ENCODE measurements at places on chromosomes 1 and 21.

GRCh38 chr1:244362476-244362875 lies 89.2 kb downstream of the ADSS2 start:
- no peak for DNase-seq

GRCh38 chr1:34763142-34763781 lies 3.7 kb downstream of the GJB4 start:
- peak; percentile 12 for DNase-seq

DNA sequence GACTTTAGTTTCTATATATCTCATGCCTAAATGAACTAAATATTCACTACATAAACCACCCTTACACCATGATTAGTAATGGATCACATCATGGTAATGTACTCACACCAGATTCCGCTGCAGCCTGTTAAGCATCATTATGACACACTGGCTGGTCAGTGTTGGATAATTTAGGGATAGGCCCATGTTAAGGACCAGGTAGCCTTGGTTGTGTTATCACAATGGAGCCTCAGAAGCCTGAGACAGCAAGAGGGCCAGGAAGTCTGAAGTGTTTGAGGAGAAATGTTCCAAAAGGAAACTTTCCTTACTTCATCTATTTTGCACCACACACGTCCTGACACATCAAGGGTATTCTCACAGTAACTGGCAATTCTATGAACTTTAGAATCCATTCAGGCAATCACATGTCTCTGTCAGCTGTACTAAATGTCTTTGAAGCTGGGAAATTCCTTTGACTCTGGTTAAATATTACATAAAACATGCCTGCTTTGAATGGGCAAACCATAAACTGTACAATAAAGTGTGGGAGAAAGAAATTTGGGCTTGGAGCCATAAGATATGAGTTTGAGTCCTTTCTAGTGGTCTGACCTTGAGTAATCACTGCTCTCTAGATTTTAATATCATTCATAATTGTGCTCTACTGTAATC lies 105.3 kb upstream of the DPT start:
- no peak for DNase-seq

- DNase-seq, result no peak
These were observed 149.4 kb upstream of the TIAM1 start for GRCh38 chr21:31493350-31493880.

- no peak for DNase-seq
These were observed 53.0 kb downstream of the KANK4 start for GRCh38 chr1:62265956-62266935.

DNA sequence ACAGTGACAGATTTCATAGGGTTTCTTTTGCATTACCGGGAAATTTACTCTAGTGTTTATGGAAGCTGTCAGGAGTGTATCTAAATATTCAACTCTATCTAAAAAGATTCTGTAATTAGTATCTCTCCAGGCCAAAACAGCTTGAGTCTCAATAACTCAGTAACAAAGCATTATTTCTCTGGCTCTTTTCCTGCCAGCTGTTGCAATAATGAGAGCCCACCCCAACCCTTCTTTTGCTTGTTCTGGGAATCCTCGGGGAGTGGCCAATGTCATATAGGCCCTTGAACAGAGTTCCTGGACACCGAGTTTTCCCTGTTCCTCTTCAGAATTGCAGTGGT lies 120.1 kb upstream of the SGIP1 start:
- DNase-seq, result no peak

DNA sequence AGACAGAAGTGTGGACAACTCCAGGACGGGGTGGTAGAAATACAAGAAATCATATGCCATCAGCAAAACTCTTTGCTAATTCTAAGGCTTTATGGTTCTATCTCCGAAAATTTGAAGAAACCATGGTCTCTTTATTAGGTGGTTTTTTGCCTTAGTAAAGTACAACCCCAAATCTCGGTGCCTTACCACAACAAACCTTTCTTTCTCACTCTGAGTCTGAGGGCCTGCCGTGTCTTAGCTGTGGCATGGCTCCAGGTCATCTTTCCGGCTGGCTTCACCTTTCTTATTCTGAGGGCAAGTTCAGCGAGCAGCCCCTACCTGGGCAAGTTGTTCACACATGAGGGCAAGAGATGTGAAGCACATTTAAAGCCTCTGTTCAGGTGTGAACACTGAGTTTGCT lies 280.6 kb downstream of the TTLL7 start:
- DNase-seq, result no peak

DNA sequence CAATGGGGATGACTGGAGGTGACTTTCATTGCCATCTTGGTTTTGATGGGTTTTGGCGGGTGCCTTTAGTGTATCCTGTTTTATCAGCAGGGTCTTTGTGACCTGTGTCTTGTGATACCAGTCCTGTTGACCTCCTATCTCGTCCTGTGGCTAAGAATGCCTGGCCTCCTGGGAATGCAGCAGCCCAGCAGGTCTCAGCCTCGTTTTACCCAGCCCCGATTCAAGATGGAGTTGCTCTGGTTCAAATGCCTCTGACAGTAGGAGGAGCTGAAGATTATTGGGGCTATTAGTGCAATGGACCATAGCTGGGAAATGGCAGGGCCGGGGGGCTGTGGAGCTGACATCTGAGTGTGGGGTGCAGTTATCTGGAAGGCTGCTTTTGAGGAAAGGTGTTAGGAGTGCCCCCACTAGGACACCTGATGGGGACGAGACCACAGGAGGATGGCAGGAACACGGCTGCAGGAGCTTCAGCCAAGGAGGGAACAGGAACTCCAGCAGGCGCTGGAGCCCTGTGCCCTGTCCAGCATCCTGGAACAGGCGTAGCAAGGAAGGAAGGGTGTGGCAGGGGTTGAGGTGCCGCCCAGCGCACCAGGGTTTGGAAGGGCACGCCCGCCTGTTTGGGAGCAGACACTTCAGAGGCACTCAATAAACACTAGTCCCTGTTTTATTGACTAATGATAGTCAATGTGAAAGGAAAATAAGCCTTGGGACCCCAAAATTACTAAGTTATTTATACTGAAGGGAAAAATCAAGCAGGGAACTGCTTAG lies 15.3 kb upstream of the AGPAT3 start:
- DNase-seq, result no peak

DNA sequence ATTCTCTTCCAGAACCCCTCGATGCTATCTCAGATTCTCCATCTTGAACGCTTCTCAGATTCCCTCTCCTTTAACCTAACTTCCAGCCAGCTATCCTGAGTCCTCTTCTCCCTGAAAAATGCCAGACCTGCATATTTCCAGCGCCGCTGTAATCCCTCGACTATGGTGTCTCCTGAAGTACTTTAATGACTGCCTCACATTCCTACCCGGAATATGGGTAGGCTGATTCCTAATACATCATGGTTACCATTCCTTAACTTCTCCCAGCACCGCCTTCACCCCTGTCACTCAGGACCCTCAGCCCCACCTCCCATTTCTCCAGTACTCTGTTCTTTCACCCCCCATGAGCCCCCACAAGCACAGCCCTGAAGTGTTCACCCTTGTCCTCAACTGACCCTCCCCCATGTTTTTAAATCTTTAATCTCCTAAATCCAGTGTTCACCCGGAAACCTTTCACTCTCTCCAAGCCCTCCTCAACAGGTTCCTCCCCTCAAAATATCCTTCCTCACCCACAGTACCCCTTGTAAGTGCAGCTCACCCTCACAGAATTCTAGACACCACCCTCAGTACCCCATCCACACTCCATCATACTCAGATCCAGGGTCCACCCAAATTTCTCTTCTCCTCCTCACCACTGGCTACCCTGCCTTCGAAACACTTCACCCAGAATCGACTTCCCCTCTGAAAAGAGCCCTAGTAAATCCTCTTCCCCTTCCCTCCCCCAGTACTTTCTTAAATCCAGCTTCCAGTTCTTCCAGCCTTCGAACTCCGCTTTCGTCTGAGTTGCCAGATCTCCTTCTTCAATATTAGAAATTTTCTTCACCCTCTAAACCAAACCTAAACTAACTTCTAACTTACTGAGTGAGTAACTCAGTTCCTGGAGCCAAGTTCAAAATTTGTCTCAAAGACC lies 922 bp downstream of the CPT2 start:
- peak; percentile 15 for DNase-seq

DNA sequence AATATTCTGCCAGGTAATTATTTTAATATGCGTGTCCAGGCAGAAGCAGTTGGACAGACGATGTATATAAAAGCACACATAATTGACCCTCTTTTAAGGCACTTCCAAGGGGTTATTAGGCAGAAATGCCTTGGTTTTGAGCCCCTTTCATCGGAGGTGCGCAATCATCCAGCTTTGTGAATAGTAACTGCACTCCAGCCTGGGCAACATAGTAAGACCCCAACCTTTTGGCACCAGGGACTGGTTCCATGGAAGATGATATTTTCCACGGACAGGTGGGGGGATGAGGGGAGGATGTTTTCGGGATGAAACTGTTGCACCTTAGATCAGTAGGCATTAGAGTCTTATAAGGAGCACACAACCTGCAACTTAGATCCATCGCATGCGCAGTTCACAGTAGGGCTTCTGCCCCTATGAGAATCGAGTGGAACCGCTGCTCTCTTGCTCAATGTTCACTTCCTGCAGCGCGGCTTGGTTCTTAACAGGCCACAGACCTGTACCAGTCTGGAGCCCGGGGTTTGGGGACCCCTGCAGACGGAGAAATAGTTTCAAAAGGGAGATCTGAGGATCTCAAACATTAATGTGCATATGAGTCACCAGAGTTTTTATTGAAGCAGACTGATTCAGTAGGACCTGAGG lies 1.8 kb upstream of the MCOLN2 start:
- no peak for DNase-seq

Measured in lung microvascular endothelial cell (primary cell).